Kidney capillary endothelial cell (primary cell): ENCODE measurements at places on chromosomes 3 and 15.

- DNase-seq = no peak
Observed at GRCh38 chr15:81865850-81866537, 179.8 kb downstream of the MEX3B start.

DNA sequence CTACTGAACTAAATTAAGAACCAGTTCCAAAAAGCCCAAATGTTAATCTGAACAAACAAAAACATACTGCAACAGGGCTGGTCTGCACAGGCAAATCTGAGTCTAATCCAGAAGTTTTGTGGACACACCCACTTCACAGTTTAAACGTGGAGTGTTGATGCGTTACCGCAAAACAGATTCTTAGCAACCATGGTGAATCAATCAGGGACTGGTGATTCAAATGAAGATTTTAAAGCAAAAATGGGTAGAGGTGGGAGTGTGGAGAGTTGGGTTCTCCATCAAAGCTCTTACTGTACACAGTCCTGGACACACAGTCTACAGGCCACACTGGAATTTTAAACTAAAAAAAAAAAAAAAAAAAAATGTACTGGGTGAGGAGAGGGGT lies 5.2 kb downstream of the ANXA2 start:
- no peak for DNase-seq

- peak; percentile 68 for DNase-seq
Observed at GRCh38 chr15:101008158-101009139, 89.3 kb downstream of the LRRK1 start.

DNA sequence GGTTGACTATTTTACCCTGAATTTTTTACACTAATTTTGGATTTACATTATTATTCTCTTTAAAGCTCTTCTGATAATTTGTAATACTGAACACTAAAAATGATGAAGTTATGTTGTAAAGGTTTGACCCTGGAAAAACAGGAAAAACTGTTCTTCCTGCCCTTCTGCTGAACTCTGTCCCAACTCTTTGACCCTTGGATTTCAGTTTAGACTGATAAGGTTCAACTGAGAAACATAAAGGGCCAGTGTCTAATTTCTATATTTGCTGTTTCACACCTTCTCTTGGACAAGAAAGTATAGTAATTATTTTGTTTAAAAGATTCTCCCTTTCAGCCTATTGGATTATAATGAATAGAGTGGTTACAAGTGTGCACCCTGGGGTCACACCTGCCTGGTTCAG lies 12.8 kb upstream of the TMOD3 start:
- DNase-seq = no peak

GRCh38 chr3:127865941-127866340 lies 43.6 kb upstream of the MGLL start:
- DNase-seq = no peak

DNA sequence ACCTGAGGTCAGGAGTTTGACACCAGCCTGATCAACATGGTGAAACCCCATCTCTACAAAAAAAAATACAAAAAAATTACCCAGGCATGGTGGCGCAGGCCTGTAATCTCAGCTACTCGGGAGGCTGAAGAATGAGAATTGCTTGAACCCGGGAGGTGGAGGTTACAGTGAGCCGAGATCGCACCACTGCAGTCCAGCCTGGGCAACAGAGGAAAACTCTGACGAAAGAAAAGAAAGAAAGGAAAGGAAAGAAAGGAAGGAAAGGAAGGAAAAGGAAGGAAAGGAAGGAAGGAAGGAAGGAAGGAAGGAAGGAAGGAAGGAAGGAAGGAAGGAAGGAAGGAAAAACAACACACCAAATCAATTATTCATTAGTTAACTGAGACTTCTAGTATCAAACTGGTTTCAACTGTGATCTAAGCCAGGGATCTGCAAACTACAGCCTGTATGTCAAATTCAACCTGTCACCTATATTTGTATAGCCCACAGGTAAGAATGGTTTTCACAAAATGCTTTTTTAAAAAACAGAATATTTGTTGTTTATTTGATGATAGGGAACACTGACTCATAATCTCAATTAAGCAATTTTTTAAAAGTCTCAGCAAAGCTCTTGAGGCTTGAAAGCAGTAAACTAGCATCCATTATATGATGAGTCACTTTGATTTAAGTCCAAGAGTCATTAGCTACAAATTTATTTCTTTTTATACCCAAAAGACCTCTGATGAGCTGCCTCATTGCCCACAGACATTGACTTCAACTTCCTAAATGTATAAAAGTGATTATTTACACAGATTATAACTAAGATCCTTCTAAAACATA lies 127.6 kb downstream of the TBL1XR1 start:
- no peak for DNase-seq

DNA sequence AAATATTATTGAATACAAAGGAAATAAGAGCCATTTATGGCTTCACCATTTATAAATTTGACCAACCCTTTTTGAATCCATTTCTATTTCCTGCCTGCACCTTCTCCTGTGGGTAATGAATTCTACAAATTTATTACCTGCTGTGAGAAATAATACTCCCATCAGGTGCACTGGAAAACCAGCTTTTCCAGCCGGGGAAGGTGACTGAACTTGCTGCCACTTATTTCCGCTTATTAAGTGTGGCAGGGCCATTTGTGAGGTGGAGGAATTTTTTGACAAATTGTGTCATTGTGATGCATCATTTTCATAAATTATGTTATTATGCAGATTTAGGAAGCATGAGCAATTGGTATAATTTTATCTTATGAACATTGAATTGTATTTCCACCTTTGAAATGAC lies 151.1 kb downstream of the SQOR start:
- DNase-seq = no peak

DNA sequence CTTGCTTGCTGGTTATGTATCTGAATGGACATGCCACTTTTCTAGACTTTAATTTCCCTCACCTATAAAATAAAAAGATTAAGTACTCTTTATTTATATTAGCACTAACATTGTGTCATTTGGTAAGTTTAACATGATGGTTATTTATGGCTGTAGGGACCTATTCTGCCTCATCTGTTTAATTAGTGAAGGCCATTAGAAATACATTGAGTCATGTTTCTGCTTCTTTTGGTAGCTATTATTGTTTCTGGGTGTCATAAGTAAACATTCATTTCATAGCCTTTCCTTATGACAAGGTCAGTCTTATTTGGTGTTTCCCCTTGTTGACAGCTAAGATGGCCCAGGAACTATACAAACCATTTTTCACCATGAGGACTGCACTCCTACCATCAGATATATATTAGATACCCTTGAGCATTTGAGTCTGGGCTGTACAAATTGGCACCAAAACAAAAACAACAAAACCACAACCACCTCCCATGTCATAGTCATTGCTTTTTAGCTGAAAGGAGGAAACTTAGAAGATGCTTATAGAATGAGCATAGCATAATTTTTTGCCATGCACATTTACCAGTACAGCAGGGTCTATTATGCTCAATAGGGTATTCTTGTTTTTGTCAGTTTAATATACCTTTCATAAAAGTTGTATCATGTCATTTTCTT lies 39.3 kb downstream of the SRP14 start:
- DNase-seq = no peak

- DNase-seq = no peak
Observed at GRCh38 chr3:114476511-114476910, 182.7 kb downstream of the TIGIT start.

GRCh38 chr3:34837848-34838741 lies 801.2 kb upstream of the ARPP21 start:
- peak; percentile 12 for DNase-seq

GRCh38 chr15:42593143-42593542 lies 17.7 kb downstream of the STARD9 start:
- no peak for DNase-seq

DNA sequence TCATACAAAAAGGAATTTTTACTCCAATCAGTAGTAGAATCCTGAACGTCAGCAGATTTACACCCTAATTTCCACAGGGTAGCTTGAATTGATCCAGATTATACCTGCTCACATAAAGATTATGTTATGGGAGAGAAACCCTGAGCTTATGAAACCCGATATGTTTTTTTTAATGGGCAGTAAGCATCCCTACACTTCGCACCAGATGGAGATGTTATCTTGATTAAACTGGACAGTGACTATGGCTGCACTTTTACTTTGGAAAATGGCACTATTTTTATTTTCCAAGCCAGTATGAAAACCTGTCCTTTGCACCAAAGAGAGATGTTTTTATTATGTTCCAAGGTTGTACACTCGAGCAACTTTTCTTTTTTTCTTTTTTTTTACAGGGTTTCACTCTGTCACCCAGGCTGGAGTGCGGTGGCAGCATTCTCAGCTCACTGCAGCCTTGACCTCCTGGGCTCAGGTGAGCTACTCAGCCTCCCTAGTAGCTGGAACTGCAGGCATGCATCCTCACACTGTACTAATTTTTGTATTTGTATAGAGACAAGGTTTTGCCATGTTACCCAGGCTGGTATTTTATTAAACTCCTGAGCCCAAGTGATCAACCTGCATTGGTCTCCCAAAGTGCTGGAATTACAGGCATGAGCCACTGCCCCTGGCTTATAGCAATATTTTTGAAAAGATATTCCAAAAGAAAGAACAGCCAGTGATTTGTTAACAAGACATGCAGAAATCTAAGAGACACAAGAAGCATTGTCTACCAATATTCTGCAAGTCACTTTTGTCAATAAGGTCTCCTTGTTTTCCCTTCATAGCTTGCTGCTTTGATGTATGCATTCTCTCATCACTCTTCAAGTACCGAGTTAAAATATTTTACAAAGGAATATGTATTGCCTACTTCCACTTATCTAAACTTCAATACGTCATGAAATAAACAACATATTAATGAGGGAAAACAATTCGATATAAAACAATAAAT lies 1412.6 kb downstream of the ZPLD1 start:
- DNase-seq = no peak

DNA sequence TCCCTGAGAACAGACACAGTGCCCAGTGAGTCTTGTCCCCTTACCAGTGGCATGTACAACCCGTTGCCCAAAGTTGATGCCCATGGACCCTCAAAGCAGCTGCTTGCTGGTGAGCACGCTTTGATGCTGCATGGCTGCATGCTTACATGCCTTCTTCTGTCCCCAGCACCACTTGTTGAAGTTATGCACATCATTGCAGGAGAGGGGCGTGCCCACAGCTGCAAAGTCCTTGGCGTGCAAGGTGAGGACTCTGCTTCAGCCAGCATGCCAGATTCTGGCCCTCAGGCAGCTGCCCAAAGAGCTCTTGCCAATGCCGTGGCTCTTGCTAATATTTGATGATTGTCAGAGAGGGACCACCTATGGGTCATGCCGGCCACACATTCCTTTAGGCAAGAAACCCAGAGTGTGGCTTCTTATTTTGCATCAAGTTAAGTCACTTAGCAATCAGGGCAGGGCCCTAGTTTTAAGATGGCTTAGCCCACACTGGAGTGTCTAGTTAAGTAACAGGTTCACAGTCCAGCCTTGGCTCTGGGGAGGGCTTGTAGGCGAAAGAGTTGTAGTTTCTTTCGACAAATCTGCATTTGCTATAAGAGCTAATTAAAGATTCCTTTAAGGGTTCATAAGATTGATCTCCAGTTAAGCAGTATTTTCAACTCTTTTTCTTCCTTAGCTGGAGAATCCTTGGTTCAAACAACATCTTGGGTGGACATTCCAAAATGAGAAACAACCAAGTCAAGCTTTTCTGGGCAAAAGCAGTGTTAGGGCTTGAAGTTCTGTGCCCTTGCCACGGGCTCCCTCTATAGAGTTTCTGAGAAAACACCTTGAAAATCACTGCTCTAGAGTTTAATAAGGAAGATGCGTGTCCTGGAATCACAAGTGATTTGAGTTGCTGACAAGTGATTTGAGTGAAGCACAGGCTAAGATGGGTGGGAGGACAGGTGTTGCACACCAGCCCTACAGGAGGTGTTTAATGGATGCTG lies 128.6 kb downstream of the SLCO3A1 start:
- DNase-seq = no peak

GRCh38 chr15:70125605-70126004 lies 27.9 kb upstream of the TLE3 start:
- DNase-seq = no peak

- no peak for DNase-seq
Observed at GRCh38 chr3:144109944-144110343, 138.3 kb downstream of the DIPK2A start.

DNA sequence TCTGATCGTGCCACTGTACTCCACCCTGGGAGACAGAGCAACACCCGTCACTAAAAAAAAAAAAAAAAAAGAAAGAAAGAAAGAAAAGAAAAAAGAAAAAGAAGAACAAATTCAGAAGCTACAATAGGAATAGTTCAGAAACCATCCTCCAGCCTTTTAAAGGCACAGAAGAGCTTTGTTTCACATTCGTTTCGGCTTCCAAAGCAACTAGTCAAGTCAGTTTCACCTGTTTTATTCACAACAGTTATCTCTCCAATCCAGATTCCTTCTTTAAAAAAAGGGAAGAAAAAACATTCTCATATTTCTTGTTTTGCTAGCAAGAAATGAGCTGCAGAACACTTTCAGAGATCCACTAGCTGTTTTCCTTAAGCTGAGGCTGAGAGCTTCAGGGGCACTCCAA lies 767.7 kb upstream of the CFAP20DC start:
- no peak for DNase-seq

DNA sequence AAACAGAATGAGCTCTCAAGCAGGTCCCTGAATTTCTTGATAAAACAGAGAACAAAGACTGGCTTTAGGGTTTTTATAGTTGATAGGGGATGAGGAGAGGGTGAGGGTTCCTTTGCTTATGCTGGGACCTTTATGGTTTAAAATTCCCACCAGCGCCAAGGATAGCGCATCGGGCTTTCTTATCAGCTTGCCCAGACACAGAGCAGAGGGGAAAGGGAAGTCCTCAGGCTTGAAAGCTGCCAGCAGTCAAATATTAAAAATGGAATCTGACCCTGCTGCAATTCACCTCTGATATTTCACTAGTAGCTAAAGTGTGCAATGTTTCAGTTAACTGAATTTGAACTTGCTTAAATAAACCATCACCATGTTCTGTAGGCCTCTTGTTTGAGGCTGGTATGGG lies 55.0 kb upstream of the EPHA3 start:
- DNase-seq = no peak

- no peak for DNase-seq
Observed at GRCh38 chr15:77656294-77656693, 23.6 kb upstream of the LINGO1 start.

- no peak for DNase-seq
Observed at GRCh38 chr3:188326968-188327367, 173.0 kb downstream of the LPP start.

GRCh38 chr3:149848238-149848637 lies 35.2 kb downstream of the RNF13 start:
- DNase-seq = no peak

DNA sequence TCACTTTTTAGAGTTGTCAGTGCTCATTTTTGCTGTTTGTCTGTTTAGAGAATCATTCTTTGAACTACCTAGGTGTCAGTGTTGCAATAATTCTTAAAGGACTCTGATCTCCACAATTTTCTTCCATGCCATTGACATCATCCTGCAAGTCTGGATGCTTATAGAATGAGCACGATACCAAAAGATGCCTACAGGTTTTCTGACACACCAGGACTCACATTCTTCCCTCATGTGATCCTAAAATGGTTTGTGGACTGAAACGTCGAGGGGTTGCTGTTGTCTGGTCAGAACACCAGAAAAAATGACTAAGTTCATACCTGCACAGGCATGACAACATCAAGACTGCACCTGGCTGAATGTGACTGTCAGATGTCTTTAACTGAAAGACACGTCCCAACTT lies 95.9 kb downstream of the SEMA5B start:
- no peak for DNase-seq

- no peak for DNase-seq
Observed at GRCh38 chr3:64827431-64827830, 139.6 kb upstream of the ADAMTS9 start.
